Adrenal gland (tissue), 19 donors: ENCODE measurements at places on chromosomes 7 and 10. TPM values are rescaled to one million over a fixed set of nuclear protein-coding genes. Genes with fewer than 3 reads are reported as not detected.

The TMEM213 gene
- not detected for total RNA-seq

The TMEM130 gene
- 0.89 TPM for total RNA-seq

The MMRN2 gene
- 40.2 TPM for total RNA-seq

DNA sequence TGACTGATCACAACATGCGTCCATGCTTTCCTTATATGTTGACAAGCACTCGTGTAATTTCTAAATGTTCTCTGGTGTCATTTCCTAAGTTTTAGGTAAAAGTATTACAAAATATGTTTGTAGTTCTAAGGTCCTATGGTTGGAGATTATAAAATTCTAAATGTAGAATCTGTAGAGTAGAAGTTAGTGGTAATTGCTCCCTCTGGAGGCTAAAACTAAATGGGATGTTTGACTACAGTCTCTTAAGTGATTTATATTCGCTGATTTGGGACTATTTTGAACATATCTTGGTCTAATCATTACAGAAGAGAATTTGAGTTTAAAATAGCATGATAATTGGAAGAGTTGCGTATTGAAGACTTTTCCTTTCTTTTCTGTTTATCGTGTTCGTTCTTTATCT, 74.1 kb downstream of the ZMYND11 start:
- no peak for DNase-seq

DNA sequence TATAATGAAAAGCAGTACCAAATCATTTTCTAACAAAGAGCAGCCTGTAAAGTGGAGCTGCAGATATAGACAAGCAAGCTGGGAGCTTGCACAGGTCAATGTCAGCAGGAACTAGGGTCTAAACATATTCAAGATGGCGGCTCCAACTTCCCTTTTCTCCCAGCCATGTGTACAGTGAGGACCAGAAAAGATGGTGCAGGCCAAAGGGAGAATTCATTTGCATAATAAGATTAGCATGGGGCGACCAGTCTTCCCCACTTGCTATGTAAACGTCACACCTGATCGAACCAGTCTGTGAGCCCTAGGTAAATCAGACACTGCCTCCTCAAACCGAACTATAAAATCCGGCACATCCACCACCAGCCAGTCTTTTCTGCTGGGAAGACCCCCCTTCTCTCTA, 4.4 kb upstream of the RAPGEF5 start:
- DNase-seq = no peak

- DNase-seq = no peak
Measured at GRCh38 chr10:6186894-6187256, 15.9 kb upstream of the PFKFB3 start.

- DNase-seq = no peak
Measured at GRCh38 chr7:44158873-44159631, 17.9 kb upstream of the MYL7 start.

- no peak for DNase-seq
Measured at GRCh38 chr10:59825932-59826331, 72.7 kb upstream of the MRLN start.
